ENCODE measurements at places on chromosomes 13 and 19.

GRCh38 chr13:80737513-80737912, 396.6 kb upstream of the SPRY2 start:
- no peak for DNase-seq

DNA sequence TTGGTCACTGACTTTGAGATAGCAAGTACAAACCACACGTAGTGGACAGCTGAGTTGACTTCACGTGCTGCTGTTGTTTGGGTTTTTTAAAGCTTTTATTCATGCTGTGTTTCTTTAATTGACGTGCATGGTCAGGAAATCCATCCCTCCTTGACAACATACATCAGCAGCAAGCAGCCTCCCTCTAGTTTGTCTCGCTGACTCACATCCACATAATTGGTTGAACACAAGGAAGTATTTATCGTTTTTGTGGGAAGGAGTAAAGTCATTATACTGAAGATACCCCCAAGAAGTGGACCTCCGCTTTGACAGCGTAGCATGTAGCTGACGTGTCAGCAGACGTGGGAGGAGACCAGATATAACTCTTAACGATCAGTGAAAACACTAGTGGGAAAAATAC, 355.8 kb downstream of the MYO16 start:
- DNase-seq, result no peak

DNA sequence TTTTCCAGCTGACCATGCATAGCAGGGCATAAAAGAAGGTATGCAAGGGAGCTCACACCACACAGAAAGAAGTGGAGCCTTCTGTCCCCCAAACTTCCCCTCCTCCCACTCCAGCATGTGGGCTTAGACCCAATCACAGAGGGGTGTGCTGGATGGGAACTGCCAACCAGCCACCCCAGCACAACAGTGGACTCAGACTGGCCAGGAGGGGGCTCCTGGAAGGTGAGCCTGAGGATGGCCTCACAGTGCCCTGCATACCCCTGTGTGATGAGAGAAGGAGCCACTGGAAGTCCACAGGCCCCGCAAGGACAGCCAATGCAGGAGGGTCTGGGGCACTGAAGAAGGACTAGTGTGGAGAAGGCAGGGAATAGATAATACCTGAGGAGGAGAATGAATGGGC, 106.9 kb upstream of the SERP2 start:
- no peak for DNase-seq

GRCh38 chr19:33280351-33280921, 21.9 kb downstream of the CEBPA start:
- no peak for DNase-seq

DNA sequence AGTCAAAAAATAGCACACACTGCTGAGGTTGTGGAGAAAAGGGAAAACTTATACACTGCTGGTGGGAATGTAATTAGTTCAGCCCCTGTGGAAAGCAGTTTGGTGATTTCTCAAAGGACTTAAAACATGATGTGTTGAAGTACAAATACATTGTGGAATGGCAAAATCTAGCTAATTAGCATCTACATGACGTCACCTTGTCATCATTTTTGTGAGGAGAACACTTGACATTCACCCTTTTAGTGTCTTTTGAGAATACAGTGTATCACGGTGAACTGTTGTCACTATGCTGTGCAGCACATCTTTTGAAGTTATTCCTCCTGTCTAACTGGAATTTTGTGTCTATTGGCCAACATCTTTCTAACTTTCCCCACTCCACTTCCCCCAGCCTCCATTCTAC, 5.6 kb downstream of the OR7A10 start:
- no peak for DNase-seq

DNA sequence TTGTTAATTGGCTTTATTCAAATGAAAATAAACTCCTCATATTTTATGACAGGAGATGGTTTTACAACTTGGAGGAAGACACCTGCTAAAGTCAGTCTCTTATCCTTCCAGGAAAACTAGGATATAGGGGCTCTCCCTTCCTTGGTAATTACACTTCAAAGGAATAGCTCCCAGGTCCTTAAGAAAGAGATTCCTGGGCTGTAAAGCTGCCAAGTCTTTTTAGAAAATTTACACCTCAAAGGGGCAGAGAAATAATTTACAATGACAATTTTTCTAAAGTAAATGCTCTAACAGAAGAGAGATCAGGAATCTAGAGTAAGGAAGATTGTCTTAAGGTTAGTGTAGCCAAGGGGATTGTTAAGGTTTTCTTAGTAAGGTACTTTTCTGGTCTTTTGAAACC, 1359.0 kb downstream of the OLFM4 start:
- DNase-seq, result no peak

All from NCI-H2081 treated with DMSO at 0.1 percent for 48 hours (cell line).